SHP77 treated with DMSO at 0.1 percent for 48 hours (cell line): ENCODE measurements at places on chromosomes 6 and 20.

DNA sequence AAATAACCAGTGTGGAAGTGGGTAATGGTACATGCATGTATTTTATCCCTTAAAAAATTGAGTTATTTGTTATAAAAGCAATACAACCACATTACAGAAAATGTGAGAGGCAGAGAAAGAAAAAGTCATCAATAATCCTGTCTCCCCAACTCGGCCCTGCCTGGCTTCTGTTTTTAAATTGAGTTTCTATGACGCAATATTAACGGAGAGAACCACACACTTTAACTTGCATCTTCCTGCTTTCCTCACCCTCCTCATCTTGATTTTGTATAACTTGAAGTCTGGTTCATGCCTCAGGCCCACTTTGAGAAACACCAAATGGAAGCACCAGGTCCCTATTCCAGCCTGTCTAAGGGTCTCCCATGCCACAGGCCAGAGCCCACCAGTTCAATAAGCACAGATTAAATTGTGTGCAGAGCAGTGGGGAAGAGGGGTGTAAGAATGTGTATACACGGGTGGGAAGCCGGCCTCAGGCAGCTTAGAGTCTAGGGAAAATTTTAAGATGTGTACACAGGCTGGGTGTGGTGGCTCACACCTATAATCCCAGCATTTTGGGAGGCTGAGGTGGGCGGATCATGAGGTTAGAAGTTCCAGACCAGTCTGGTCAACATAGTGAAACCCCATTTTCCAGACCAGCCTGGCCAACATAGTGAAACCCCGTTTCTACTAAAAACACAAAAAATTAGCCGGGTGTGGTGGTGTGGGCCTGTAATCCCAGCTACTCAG, 15.9 kb downstream of the KCNK5 start:
- DNase-seq, result no peak

DNA sequence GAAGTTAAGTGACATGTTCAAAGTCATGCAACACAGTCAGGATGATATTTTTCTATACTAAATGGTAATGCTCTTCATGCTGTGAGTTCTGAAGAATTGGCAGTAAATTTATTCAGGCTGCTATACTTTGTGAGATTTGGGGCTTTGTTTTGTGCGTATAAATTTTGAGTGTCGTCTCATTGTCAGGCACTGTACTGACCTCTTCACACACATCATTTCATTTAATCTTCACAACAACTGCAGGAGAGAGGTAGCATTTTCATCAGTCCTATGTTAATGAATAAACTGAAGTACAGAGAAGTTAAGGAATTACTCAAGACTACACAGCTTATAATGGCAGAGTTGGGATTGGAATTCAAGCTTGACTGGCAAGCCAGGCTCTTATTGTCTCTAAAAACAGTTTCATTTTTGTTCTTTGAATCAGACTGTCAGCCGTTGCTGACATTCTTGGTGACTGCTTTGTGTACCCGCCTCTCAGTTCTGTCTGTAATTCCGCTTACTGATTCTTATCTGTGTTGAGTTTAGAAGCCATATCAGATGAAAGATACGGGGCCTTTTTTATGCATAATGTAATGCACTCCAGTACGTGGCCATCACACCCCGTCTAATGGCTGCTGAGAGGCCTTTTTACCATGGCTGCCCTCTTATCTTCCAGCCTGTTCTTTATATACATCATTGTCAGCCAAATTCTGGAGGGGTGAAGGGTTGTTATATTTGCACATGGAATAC, 274.9 kb downstream of the UTRN start:
- DNase-seq, result no peak

- DNase-seq, result no peak
These were observed 230.6 kb downstream of the UTRN start for GRCh38 chr6:144515761-144516160.

GRCh38 chr20:33493076-33493766, 3.3 kb downstream of the CBFA2T2 start:
- no peak for DNase-seq

DNA sequence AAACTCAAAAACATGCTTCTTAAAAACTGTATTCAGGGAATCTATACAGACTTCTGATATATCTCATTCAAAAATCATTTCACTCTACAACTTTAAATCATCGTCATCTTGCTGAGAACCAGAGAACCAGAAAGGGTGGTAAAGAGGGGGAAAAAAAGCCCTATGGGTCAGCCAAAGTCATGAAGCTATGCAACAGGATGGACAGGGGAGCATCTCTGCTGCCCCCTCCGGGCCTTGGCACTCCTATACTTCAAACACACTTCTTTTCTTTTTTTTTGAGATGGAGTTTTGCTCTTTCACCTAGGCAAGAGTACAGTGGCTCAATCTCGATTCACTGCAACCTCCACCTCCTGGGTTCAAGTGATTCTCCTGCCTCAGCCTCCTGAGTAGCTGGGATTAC, 73.5 kb upstream of the NFATC2 start:
- no peak for DNase-seq
